NCI-H345 (cell line): ENCODE measurements at places on chromosomes 12 and 14.

GRCh38 chr12:69083689-69084088 lies 150.7 kb upstream of the CPM start:
- DNase-seq: no peak

- DNase-seq: peak; percentile 82
Measured at GRCh38 chr14:81400202-81400678, at the start of gene STON2. STON2 (minus strand) TSS chr14:81400324; CDS start chr14:81398382, 1,942 bp downstream.

- no peak for DNase-seq
Measured at GRCh38 chr14:66503532-66503931, 4.4 kb upstream of the GPHN start.

GRCh38 chr14:105090493-105091053 lies 25.3 kb upstream of the GPR132 start:
- peak; percentile 82 for DNase-seq

DNA sequence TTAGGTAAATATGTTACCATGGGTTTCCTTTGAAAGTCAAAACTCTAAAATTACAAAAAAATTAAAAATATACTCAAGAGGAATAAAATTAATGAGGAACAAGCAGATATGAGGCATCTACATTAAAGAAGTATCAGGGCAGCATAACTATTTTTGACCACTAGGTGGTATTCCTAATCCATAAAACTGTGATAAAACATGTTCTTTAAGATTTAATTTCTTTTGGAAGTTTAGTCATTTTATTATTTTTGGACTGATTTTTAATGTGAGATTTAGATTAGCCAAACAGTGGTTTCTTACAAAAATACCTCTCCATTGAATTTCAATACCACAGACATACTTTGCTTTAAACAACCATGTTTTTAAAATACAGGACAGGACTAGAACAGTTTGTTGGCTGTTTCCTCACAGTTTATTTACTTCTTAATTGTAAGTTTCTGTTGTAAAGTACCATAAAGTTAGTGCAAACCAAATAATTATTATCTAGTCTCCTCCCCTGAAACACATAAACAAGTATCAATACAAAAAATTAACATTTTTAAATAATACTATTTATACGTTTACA lies 49.8 kb downstream of the NTS start:
- DNase-seq: peak; percentile 1

GRCh38 chr14:88706425-88706824 lies 86.3 kb downstream of the EML5 start:
- no peak for DNase-seq

- DNase-seq: no peak
Measured at GRCh38 chr12:76866726-76867125, 12.1 kb downstream of the CSRP2 start.

- no peak for DNase-seq
Measured at GRCh38 chr14:72810201-72810600, 83.7 kb downstream of the DPF3 start.

DNA sequence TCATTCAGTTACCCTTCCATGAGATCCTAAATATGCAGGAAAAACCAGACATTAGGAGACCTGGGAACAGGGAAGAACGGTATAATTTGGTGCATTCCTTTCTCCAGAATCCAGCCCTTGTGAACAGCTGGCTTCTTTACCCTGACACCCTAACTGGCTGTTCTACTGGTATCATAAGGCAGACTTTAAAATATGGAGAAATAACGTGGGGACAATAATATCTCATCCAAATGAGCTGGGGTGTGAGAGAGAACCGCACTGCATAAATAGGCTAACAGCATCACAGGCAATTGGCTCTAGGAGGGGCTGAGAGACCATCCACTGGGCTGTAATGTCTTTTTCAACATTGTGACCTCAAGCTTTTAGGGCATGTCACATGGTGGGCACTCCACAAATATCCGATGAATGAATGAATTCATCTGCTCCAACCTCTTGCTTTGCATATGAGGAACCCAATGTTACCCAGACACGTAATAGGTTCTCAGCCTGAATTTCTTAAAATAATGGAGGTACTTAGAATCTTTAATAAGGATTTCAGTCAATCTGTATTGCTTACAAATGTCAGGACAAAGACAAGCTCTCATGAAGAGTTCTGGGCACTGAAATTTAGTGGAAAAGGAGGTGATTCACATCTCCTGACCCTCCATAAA lies 157.9 kb downstream of the SAMD4A start:
- no peak for DNase-seq

DNA sequence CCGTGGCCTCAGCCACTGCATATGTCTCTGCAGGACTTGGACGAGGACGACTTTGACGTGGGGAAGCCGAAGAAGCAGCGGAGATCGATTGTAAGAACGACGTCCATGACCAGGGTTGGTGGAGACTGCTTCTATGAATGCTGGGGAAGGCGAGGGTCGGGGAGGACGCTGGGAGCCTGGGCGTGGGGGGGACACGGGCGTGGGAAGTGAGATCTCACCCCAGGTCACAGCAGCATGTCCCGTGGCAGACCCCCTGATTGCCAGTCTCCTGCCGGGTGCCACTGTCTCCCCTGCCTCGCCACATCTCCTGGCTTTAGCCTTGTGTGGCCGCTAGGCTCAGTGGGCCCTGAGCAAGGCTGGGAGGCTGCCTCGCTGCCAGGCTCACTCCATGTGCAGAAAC lies 29.9 kb upstream of the TEX22 start:
- DNase-seq: no peak

DNA sequence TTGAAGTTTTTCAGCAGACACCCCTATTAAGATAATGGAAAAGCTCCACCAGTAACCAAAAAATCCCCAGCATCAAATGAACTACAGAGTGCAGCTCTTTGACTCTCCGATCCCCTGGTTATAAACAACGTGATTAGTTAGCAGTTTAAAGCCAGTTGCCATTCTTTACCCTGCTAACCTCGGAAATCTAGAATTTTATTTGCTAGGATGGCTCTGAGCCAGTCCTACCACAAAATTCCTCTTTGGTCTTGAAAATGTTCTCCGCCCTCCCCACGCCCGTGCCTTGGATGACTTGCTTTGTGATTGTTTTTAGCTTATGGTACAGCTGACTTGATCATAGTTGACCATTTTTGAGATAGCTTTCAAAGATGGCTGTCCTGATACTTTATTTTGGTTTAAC lies 1.2 kb downstream of the KLHDC2 start:
- no peak for DNase-seq

DNA sequence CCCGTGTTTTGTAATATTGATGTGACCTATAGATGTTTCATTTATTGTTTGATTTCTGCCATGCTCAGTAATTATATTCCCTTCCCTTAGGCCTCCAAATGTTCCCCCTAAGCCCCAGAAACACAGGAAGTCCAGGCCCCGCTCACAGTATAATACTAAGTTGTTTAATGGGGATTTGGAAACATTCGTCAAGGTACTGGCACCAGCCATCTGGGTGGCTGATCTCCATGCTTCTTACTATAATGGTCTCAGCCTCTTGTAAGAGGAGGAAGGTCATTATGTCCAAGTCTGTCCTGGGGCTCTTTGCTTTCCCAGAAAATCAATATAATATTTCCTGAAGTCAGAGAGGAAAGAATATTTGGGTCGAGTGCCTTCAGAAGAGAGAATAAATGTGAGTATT lies 130.9 kb downstream of the KICS2 start:
- DNase-seq: no peak

- DNase-seq: no peak
Measured at GRCh38 chr14:74508844-74509428, 15.4 kb downstream of the ISCA2 start.

GRCh38 chr12:105741786-105742566 lies 396.8 kb downstream of the NUAK1 start:
- DNase-seq: peak; percentile 6

DNA sequence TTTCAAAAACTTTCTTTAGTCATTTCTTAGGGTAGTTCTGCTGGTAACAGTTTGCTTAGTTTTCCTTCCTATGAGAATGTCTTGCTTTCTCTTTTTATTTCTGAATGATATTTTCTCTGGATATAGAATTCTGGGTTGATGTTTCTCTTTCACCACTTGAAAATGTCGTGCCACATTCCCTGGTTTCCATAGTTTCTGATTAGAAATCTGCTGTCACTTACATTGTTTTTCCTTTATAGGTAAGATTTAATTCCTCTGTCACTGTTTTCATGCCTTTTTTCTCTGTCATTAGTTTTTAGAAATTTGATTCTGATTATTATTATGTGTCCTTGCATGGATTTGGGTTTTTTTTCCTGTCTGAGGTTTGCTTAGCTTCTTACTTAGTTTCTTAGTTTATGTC lies 77.3 kb upstream of the PCNX4 start:
- no peak for DNase-seq

DNA sequence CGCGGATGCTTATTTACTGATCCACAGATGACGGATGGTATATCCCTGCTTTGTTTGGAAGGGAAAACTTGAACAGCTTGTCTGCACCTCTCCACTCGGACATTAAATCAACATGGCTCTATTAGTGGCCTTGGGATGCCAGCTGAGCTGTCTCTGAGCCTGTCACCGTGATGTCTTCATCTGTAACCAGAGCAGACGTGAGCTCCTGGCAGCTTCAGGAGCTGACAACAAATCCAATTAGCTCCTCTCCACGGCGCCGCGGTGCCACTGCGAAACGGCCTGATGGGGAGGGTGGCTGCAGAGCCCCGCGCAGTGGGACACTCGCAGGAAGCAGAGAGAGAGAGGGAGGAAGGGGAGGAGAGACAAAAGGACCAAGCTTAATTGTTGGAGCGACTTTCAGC lies 112.3 kb downstream of the PAPOLA start:
- no peak for DNase-seq

DNA sequence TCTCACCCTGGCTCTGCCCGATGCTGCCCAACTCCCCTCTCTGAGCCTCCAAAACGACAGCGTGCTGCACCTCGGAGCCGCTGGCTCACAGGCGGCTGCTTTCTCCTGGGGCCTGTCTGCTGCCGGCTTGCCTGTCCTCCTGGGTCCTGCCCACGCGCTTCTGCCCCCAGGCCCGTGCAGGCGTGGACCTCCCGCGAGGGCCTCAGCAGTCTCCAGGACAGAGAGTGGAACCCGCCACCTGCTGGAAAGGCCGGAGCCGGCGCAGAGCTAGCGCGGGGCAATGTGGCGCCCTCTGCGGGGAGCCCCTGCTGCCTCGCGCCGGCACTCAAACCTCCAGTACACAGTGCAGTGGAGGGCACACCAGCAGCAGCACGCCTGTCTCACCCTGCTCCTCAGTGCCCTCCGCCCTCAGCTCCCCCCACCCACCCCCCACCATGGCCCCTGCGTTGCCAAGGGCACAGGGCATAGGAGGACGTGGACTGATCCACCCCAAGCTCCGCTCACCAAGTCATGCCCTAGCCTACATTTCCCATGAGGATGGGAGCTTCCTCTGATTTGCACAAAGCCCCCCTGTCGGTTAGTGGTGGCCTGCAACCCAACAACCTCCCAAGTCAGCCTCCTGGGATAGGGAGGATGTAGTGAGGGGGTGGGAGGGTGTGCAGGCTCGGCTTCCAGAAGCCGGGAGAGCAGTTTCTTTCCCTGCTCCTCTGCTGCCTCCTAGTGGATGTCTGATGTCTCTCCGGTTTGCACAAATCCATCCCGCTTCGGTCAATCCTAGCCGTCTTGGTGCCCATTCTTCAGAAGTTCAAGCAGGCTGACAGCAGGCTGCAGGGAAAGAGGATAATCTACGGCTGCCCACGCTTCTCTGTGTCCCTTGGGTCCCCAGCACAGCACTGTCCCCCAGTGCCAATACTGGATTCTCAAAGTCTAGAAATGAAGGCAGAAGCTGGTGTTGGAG lies 25.2 kb downstream of the KRT8 start:
- peak; percentile 86 for DNase-seq

GRCh38 chr12:64016521-64016920 lies 172.0 kb downstream of the SRGAP1 start:
- no peak for DNase-seq

- no peak for DNase-seq
Measured at GRCh38 chr12:77189901-77190416, 124.6 kb upstream of the E2F7 start.

GRCh38 chr12:47975036-47975620 lies 11.7 kb downstream of the TMEM106C start:
- DNase-seq: no peak

- DNase-seq: no peak
Measured at GRCh38 chr14:68702135-68702534, 90.7 kb downstream of the ZFP36L1 start.

- DNase-seq: no peak
Measured at GRCh38 chr12:47995981-47996401, 8.3 kb downstream of the COL2A1 start.

- DNase-seq: no peak
Measured at GRCh38 chr14:64649383-64649998, 54.7 kb upstream of the PLEKHG3 start.

GRCh38 chr12:55729819-55730818 lies 1.3 kb upstream of the CD63 start:
- DNase-seq: no peak

DNA sequence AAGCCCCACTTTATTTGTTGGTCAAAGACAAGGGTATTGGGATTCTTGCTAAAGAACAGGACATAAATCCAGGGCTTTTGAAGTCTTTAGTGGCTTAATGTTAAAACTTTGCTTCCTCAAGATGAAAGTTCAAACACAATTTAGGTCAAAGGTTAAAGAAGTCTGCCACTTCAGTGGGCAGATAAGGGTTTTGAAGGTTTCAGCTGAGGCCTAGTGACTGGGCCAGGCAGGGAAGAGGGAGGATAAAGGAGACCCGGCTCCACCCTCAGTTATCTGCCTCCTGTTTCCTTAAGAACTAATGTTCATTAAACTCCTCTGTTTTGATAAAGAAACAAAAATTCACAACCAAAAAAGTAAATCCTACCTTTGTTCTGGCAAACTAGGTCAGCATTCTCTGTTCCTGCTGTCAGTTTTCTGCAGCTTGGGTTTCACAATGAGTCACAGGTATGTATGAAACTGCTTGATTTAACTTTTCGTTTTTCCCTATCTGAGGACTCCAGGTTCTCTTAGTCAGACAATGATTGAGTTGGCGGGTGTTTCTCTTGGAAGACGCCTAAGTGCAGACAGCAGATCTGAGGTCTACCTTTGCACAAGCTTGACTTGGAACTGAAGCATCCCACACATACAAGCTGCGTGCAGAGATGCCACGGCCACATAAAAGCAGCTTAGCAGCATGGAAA lies 208.3 kb downstream of the EXOC5 start:
- no peak for DNase-seq
